ENCODE measurements at places on chromosomes 12 and 14. TPM values are rescaled to one million over a fixed set of nuclear protein-coding genes. Genes with fewer than 3 reads are reported as not detected.

- H3K4me3 ChIP-seq, result no peak overlapping the region
- H3K36me3 ChIP-seq, result no peaks in the 10 kb centered on the region
- no peak for DNase-seq
- no peaks in the 10 kb centered on the region for H3K4me1 ChIP-seq
- no peak overlapping the region for H3K27ac ChIP-seq
Observed at GRCh38 chr12:130263996-130264395, 73.7 kb upstream of the PIWIL1 start.

- H3K36me3 ChIP-seq, result peaks cover 98% of the 10 kb centered on the region
- no peak for DNase-seq
- no peak overlapping the region for H3K4me3 ChIP-seq
- H3K4me1 ChIP-seq, result no peaks in the 10 kb centered on the region
- H3K27ac ChIP-seq, result no peak overlapping the region
Observed at GRCh38 chr14:39138440-39138839, 24.3 kb downstream of the GEMIN2 start.

GRCh38 chr12:107775093-107775721 lies 703 bp downstream of the ASCL4 start:
- H3K27ac ChIP-seq, result no peak overlapping the region
- peaks cover 8% of the 10 kb centered on the region for H3K4me1 ChIP-seq
- no peaks in the 10 kb centered on the region for H3K27me3 ChIP-seq
- H3K36me3 ChIP-seq, result no peaks in the 10 kb centered on the region
- H3K4me3 ChIP-seq, result peak overlapping the region; percentile 32

- H3K4me1 ChIP-seq, result peaks cover 39% of the 10 kb centered on the region
- no peak overlapping the region for H3K4me3 ChIP-seq
- H3K36me3 ChIP-seq, result no peaks in the 10 kb centered on the region
- peak overlapping the region; percentile 77 for H3K27ac ChIP-seq
- no peak for DNase-seq
Observed at GRCh38 chr14:77184396-77185092, 2.9 kb downstream of the TMEM63C start.

DNA sequence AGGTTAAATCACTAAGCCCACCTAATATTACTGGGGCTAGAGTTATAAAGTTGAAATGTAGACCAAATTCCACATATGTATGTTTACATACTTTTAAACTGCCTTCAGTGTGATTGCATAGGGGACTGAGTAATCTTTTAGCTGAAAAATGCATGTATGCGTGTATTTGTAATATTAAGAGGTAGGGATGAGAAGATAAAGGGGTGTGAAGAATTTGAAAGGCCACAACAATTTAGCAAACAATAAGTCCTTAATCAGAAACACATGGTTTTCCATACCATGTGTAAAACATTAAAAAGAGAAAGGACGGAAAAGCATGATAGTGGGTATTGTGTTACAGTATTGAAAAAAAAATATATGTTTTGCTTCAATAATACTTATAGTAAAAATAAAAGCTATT lies 919.9 kb upstream of the FLRT2 start:
- H3K4me3 ChIP-seq, result no peak overlapping the region
- no peaks in the 10 kb centered on the region for H3K4me1 ChIP-seq
- H3K27ac ChIP-seq, result no peak overlapping the region
- no peak for DNase-seq

- peak within 1 kb of the TSS; percentile 38 for H3K4me3 ChIP-seq
- H3K36me3 ChIP-seq, result no peaks in the 10 kb centered on the region
- H3K27ac ChIP-seq, result no peak within 1 kb of the TSS
- no peak for DNase-seq
- peaks cover 14% of the 10 kb centered on the region for H3K4me1 ChIP-seq
- H3K27me3 ChIP-seq, result peaks cover 62% of the 10 kb centered on the region
Observed at GRCh38 chr12:15322164-15323061, at the start of gene PTPRO. Gene PTPRO (plus strand): TSS chr12:15322508.

- no peak for DNase-seq
- no peaks in the 10 kb centered on the region for H3K4me1 ChIP-seq
- no peaks in the 10 kb centered on the region for H3K36me3 ChIP-seq
- H3K4me3 ChIP-seq, result no peak overlapping the region
- no peak overlapping the region for H3K27ac ChIP-seq
Observed at GRCh38 chr12:76633415-76633814, 73.8 kb upstream of the OSBPL8 start.

DNA sequence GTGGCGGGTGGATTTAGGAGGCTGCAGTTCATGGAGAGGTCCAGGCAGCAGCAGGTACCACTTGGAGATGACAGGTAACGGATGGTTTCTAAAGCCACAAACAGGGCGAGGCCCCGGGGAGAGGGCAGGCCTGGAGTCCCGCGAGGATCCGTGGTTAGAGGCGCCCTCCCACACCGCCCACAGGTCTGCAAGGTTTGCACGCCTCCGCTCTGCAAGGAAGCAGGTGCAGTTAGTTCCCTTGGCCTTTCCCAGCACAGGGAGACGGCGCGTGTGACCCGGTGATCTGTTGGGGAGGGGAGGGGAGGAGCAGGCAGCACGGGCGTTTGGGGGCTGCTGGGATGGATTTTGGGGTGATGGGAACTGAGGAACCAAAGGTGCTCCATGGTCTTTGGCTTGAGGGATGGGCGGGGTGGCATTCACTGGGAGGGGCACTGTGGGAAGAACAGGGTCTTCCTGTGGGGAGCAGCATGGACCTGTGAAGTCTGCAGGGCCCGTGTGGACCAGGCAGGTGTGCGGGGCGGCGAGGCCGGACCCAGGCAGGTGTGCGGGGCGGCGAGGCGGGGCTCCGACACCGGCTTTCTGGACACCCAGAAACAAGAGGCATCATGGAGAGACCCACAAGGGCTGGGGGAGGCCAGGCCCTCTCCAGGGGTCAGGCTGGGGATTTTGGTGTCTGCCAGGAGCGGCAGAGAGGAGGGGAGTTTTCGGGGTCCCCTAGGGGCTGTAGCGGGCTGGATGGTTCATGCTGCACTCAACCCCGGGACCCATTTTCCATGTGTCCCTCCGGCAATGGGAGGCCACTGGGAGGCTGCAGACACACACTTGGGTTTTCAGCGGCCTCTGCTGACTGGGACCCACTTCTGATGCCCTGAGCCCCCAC lies 29.1 kb downstream of the NOC4L start:
- no peak overlapping the region for H3K4me3 ChIP-seq
- peaks cover 3% of the 10 kb centered on the region for H3K27me3 ChIP-seq
- no peaks in the 10 kb centered on the region for H3K4me1 ChIP-seq
- no peaks in the 10 kb centered on the region for H3K36me3 ChIP-seq
- DNase-seq, result no peak

- no peak for DNase-seq
- H3K27me3 ChIP-seq, result no peaks in the 10 kb centered on the region
- H3K36me3 ChIP-seq, result peaks cover 71% of the 10 kb centered on the region
- H3K27ac ChIP-seq, result no peak overlapping the region
- H3K4me3 ChIP-seq, result no peak overlapping the region
Observed at GRCh38 chr14:102949062-102949800, 26.8 kb downstream of the AMN start.

GRCh38 chr12:53419756-53420155 lies 3.9 kb upstream of the AMHR2 start:
- peaks cover 24% of the 10 kb centered on the region for H3K4me1 ChIP-seq
- no peaks in the 10 kb centered on the region for H3K27me3 ChIP-seq
- H3K27ac ChIP-seq, result no peak overlapping the region
- no peak overlapping the region for H3K4me3 ChIP-seq
- DNase-seq, result no peak
- no peaks in the 10 kb centered on the region for H3K36me3 ChIP-seq

DNA sequence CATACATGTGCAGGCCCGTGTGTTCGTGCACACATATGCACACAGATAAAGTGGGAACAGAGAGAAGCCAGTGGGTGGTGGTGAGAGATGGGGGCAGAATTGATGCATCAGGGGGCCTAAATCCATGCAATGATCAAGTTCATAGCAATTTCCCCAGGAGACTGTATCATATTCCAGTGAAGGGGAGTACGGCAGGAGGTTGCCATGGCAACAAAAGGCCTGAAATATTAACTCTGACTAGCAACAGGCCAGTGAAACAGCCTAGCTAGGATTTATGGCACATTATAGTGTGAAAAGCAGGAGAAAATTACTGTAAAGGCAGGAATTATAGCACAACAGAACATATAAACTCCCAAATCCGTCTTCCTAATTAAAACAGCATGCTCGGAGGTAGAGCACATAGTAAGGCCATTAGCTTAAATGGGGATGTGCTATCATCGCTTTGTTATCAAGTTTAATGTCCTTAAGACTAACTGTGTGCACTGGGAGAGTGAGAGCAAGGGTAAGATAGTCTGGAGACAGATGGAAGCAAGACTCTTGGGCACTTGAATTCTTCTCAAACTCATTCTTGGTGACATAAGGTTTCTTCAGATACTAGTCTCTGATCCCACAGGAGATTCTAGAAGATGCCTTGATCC lies 806.3 kb downstream of the DIO2 start:
- no peaks in the 10 kb centered on the region for H3K4me1 ChIP-seq
- no peak overlapping the region for H3K27ac ChIP-seq
- H3K36me3 ChIP-seq, result no peaks in the 10 kb centered on the region
- no peak for DNase-seq
- H3K27me3 ChIP-seq, result no peaks in the 10 kb centered on the region

DNA sequence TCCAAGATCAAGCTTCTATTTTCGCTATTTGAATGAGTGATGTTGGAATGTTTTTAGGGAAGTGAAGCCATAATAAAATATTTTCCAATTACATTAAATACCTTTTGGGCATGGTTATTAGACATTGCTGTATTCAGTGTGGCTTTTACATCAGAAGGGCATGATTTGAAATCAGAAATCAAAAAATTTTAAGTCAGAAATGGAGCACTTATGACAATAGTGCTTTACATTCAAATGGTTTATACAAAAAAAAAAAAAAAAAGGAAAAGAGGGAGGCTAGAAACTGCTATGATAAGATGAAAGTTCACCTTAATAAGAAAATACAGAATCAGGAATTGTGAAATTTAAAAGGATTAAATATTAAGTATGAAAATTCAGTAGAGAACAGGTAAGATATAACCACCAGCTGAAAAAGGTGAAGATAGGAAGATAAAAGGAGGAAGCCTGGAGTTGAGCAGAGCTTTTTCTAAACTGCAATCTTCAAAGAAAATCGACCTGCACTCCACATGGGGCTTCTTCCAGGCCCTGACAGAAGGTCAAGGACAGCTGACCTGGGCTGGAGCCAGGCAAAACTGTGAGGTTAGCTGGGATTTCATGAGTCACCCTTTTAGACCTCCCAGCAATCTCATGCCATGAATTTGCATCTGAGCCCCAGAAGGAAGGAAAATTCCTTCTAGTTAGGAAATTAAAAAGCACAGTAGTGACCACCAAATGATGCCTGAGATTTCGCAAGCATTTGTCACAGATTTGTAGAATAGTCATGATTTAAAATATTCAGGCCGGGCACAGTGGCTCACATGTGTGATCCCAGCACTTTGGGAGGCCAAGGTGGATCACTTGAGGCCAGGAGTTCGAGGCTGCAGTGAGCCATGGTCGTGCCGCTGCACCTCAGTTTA lies 23.4 kb upstream of the BMP4 start:
- no peak overlapping the region for H3K4me3 ChIP-seq
- H3K27me3 ChIP-seq, result no peaks in the 10 kb centered on the region
- H3K4me1 ChIP-seq, result peaks cover 10% of the 10 kb centered on the region
- H3K27ac ChIP-seq, result no peak overlapping the region

- H3K4me1 ChIP-seq, result peaks cover 84% of the 10 kb centered on the region
- DNase-seq, result no peak
- peak overlapping the region; percentile 43 for H3K27ac ChIP-seq
- H3K27me3 ChIP-seq, result no peaks in the 10 kb centered on the region
Observed at GRCh38 chr14:95523051-95523814, 6.8 kb upstream of the SYNE3 start.

GRCh38 chr12:71702590-71702989 lies 16.7 kb downstream of the TMEM19 start:
- peak overlapping the region; percentile 51 for H3K27ac ChIP-seq
- H3K36me3 ChIP-seq, result peaks cover 74% of the 10 kb centered on the region
- no peak for DNase-seq
- peaks cover 3% of the 10 kb centered on the region for H3K4me1 ChIP-seq
- H3K27me3 ChIP-seq, result no peaks in the 10 kb centered on the region
- no peak overlapping the region for H3K4me3 ChIP-seq

- DNase-seq, result no peak
- H3K4me1 ChIP-seq, result no peaks in the 10 kb centered on the region
- H3K27me3 ChIP-seq, result no peaks in the 10 kb centered on the region
- no peaks in the 10 kb centered on the region for H3K36me3 ChIP-seq
- no peak overlapping the region for H3K27ac ChIP-seq
Observed at GRCh38 chr12:45674181-45674977, 55.1 kb upstream of the ARID2 start.

DNA sequence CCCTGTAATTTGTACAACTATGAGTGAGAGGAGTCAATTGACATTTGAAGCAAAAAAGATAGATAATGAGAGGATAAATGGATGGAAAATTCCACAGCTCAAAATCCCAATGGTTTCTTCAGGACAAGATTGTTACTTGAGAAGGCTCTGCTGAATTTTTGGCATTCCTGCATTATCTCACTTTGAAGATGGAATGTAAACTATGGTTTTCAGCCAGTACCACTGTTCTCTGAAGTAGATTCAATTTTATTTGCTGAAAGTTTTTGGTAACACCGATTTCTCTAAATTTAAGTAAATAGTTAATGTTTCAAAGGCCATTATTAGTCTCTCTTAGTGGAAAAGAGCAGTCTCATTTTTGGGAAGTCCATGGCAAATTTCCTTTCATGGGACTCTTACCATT lies 121.9 kb upstream of the SLC38A2 start:
- no peaks in the 10 kb centered on the region for H3K27me3 ChIP-seq
- peak overlapping the region; percentile 58 for H3K27ac ChIP-seq
- no peaks in the 10 kb centered on the region for H3K36me3 ChIP-seq
- no peak overlapping the region for H3K4me3 ChIP-seq
- peaks cover 55% of the 10 kb centered on the region for H3K4me1 ChIP-seq

GRCh38 chr14:37384870-37385596 lies 187.3 kb downstream of the MIPOL1 start:
- no peak for DNase-seq
- H3K27ac ChIP-seq, result no peak overlapping the region
- H3K4me1 ChIP-seq, result no peaks in the 10 kb centered on the region
- no peaks in the 10 kb centered on the region for H3K36me3 ChIP-seq
- H3K4me3 ChIP-seq, result no peak overlapping the region

- no peaks in the 10 kb centered on the region for H3K36me3 ChIP-seq
- no peak for DNase-seq
- H3K27me3 ChIP-seq, result no peaks in the 10 kb centered on the region
- no peak overlapping the region for H3K4me3 ChIP-seq
Observed at GRCh38 chr12:88866881-88867280, 286.6 kb upstream of the KITLG start.

DNA sequence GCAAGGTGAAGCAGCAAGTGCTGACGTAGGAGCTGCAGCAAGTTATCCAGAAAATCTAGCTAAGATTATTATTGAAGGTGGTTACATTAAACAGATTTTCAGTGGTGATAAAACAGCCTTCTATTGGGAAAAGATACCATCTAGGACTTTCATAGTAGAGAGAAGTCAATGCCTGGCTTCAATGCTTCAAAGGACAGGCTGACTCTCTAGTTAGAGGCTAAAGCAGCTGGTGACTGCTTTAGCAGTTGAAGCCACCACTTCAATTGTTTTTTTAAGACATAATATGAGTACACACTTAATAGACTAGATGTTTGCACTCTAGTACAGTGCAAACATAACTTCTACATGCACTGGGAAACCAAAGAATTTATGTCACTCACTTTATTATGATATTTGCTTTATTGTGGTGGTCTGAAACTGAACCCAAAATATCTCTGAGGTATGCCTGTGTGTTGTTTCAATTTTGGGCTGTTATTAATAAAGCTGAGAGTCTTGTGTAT lies 1026.9 kb upstream of the FOXG1 start:
- no peak overlapping the region for H3K4me3 ChIP-seq
- H3K4me1 ChIP-seq, result no peaks in the 10 kb centered on the region
- no peaks in the 10 kb centered on the region for H3K36me3 ChIP-seq

FAM216A gene
- total RNA-seq, result 7.1 TPM

CLEC7A gene
- total RNA-seq, result 27.1 TPM

STYK1 gene
- 3.4 TPM for total RNA-seq

ANG gene
- 15.1 TPM for total RNA-seq

R3HDM2 gene
- total RNA-seq, result 37.6 TPM

IL22 gene
- total RNA-seq, result not detected

OR4E2 gene
- not detected for total RNA-seq

NEMF gene
- 62.5 TPM for total RNA-seq

KCNH3 gene
- total RNA-seq, result not detected

RAN gene
- total RNA-seq, result 375 TPM
